Stimulated activated naive CD4-positive, alpha-beta T cell treated with Interleukin-2 at 50 U/mL for 16 hours (primary cell): ENCODE measurements at places on chromosomes 2 and 18.

DNA sequence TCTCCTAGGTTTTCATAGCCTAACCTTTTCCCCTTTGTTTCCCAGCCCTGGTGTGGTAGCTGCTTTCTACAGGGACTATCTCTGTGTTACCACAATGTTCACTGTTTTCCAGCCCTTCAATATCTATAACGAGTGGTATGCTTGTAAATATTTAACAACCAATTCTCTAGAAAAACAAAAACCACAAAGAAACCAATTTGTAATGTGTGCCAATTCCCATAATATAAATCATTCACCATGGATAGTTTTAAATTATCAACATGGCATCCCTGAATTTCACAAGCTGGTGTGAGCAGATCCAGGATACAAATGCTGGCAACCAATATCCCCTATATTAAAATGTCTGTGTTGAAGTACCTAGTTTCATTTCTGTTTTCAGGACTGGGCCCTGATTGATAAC lies 207.5 kb upstream of the FBXO11 start:
- DNase-seq = no peak

GRCh38 chr2:26011990-26012856 lies 21.7 kb upstream of the RAB10 start:
- no peak for DNase-seq

DNA sequence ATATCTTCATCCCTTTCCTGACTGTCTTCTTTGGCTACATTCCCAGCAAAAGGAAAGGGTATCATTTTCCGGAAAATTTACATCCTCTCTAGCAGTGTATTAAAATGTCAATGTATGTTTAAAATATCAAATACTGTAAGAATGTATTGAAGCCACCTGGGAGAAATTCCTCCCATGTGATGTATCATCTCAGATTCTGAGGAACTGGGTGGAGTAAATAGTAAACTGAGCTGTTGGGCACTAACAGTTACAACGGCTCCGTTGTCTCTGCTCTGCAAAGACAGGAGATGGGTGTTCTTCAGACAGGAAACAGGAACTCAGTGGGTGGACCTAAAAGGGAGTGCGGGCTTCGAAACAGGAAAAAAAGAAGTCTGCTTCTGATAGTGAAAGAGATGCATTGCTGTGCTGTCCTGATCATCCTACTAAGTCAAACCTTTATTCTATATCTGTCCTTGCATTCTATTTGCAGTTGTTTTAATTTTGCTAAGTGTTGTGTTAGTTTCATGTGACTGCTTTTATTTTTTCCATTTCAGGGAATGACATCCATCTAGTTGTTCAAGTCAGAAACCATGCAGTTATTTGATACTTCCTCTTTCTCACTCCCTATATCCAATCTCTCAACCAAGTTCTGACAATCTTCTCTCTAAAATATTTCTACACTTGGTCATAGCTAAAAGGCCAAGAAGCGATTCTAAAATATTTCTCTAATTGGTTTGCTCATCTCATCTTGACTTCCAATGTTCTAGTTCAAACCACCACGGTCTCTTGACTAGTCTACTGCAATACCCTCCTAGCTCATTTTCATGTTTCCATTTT lies 19.4 kb downstream of the DOK1 start:
- DNase-seq = no peak

DNA sequence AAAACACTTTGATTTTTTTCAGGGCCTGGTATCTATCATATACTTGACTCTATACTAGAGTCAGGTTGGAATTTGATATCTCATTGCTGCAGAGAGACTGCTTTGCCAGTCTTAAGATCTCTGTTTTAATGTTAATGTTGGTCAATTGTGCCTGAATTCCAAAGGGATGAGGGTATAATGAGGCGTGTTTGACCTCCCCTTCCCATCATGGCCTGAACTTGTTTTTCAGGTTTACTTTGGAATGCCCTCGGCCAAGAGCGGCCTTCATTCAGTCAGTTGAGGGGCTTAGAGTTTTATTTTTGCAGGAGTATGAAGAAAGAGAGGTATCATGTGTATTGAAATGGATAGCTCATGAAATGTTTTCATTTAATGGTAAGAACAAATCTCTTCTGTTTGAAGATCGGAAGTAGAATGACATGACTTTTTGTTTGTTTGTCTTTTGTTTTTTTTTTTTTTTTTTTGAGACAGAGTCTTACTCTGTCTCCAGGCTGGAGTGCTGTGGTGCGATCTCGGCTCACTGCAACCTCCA lies 119.0 kb downstream of the KIAA1328 start:
- DNase-seq = no peak

- no peak for DNase-seq
Observed at GRCh38 chr18:711310-711656, 1.1 kb downstream of the ENOSF1 start.
